ENCODE measurements at places on chromosomes 16 and 17. TPM values are rescaled to one million over a fixed set of nuclear protein-coding genes. Genes with fewer than 3 reads are reported as not detected.

Gene ABCC12
- total RNA-seq, result not detected

Gene PLD6
- total RNA-seq, result 0.88 TPM

Gene ABI3
- total RNA-seq, result not detected

Gene TVP23A
- not detected for total RNA-seq

Gene SBK1
- total RNA-seq, result 0.09 TPM

Gene DBNDD1
- 13.0 TPM for total RNA-seq

Gene CDH5
- total RNA-seq, result not detected

Gene FA2H
- total RNA-seq, result 1.7 TPM

Gene KNOP1
- total RNA-seq, result 25.9 TPM

Gene PTX4
- not detected for total RNA-seq

Gene ZNF319
- total RNA-seq, result 4.5 TPM

Gene DOC2A
- total RNA-seq, result 0.71 TPM

Gene METRN
- 132 TPM for total RNA-seq

Gene PDXDC1
- total RNA-seq, result 41.2 TPM

Gene UMOD
- total RNA-seq, result not detected

Gene G6PC1
- not detected for total RNA-seq

Gene ZNF469
- 0.60 TPM for total RNA-seq

Gene OR4D1
- not detected for total RNA-seq

Gene ACSM2A
- not detected for total RNA-seq

Gene RBBP6
- total RNA-seq, result 31.5 TPM

Gene HOXB2
- 0.85 TPM for total RNA-seq

Gene GH1
- not detected for total RNA-seq

Gene IGSF6
- not detected for total RNA-seq

Gene HOXB5
- total RNA-seq, result 0.14 TPM

Gene SPG7
- 84.7 TPM for total RNA-seq

Gene KRT12
- not detected for total RNA-seq

Gene NUPR1
- 8.9 TPM for total RNA-seq

Gene RAB40B
- 14.0 TPM for total RNA-seq

Gene FNDC8
- total RNA-seq, result not detected

Gene PIK3R6
- total RNA-seq, result 0.07 TPM

Gene ABCC3
- total RNA-seq, result 13.3 TPM
